ENCODE measurements at places on chromosomes 12 and 14.

GRCh38 chr12:58087423-58088127 lies 146.2 kb downstream of the ATP23 start:
- no peak overlapping the region for H3K4me3 ChIP-seq
- H3K4me1 ChIP-seq, result no peaks in the 10 kb centered on the region
- H3K27ac ChIP-seq, result no peak overlapping the region
- peaks cover 47% of the 10 kb centered on the region for H3K27me3 ChIP-seq
- DNase-seq, result no peak

DNA sequence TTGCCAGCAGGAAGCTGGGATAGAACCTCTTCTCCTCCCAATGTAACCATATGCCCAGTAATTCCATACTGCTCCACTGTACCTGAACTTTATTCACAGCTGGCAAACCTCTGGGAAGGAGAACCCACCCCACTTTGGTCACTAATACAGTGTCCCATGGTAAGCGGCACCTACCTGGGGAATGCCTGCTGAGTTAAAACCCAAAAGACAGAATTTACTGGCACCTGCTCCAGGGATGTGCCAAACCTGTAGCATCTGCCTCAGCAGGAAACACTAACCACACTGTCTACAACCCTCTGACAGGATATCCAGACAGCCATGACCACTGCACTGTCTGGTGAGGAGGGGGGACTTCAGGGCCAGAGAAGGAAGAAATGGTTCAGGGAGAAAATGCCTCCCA lies 26.6 kb downstream of the DDX24 start:
- no peaks in the 10 kb centered on the region for H3K27me3 ChIP-seq
- DNase-seq, result no peak
- H3K27ac ChIP-seq, result peak overlapping the region; percentile 67
- H3K36me3 ChIP-seq, result peaks cover 16% of the 10 kb centered on the region
- peaks cover 37% of the 10 kb centered on the region for H3K4me1 ChIP-seq

- no peak overlapping the region for H3K4me3 ChIP-seq
- H3K36me3 ChIP-seq, result no peaks in the 10 kb centered on the region
- H3K4me1 ChIP-seq, result no peaks in the 10 kb centered on the region
- no peaks in the 10 kb centered on the region for H3K27me3 ChIP-seq
- no peak for DNase-seq
These were observed 129.4 kb downstream of the PELI2 start for GRCh38 chr14:56247495-56248200.

DNA sequence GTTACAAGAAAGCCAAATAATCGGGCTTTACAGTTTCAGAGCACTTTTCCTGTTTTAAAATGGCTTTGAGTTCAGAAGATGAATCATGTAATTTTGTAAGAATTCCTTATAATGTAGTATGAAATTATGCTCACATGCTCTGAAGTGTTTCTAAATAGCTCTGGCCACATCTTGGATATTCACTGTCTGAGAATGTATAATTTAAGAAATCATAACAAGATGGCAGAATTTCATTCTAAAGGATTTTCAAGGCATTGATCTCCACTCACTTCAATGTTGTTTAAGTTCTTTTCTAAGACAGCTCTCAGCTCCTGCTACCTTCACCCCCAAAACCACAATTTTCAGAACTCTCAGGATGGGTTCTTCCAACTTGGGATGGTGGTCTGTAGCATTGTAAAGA lies 180.1 kb downstream of the DACT1 start:
- H3K4me3 ChIP-seq, result no peak overlapping the region
- peaks cover 9% of the 10 kb centered on the region for H3K27me3 ChIP-seq
- DNase-seq, result no peak
- no peaks in the 10 kb centered on the region for H3K36me3 ChIP-seq

GRCh38 chr12:53560351-53560750 lies 53.1 kb upstream of the NPFF start:
- no peak for DNase-seq
- H3K27ac ChIP-seq, result no peak overlapping the region
- no peaks in the 10 kb centered on the region for H3K27me3 ChIP-seq

- H3K36me3 ChIP-seq, result peaks cover 18% of the 10 kb centered on the region
- no peak overlapping the region for H3K27ac ChIP-seq
- peaks cover 11% of the 10 kb centered on the region for H3K4me1 ChIP-seq
- DNase-seq, result no peak
- H3K27me3 ChIP-seq, result no peaks in the 10 kb centered on the region
These were observed 22.4 kb upstream of the ANKLE2 start for GRCh38 chr12:132783917-132784531.

- no peak overlapping the region for H3K27ac ChIP-seq
- no peak for DNase-seq
- H3K27me3 ChIP-seq, result no peaks in the 10 kb centered on the region
- H3K4me3 ChIP-seq, result no peak overlapping the region
These were observed 352.7 kb upstream of the NAV3 start for GRCh38 chr12:77477907-77478533.

GRCh38 chr12:122306407-122306806 lies 40.1 kb upstream of the VPS33A start:
- no peaks in the 10 kb centered on the region for H3K27me3 ChIP-seq
- DNase-seq, result no peak
- peaks cover 2% of the 10 kb centered on the region for H3K4me1 ChIP-seq
- H3K36me3 ChIP-seq, result peaks cover 10% of the 10 kb centered on the region
- H3K27ac ChIP-seq, result no peak overlapping the region
- no peak overlapping the region for H3K4me3 ChIP-seq

DNA sequence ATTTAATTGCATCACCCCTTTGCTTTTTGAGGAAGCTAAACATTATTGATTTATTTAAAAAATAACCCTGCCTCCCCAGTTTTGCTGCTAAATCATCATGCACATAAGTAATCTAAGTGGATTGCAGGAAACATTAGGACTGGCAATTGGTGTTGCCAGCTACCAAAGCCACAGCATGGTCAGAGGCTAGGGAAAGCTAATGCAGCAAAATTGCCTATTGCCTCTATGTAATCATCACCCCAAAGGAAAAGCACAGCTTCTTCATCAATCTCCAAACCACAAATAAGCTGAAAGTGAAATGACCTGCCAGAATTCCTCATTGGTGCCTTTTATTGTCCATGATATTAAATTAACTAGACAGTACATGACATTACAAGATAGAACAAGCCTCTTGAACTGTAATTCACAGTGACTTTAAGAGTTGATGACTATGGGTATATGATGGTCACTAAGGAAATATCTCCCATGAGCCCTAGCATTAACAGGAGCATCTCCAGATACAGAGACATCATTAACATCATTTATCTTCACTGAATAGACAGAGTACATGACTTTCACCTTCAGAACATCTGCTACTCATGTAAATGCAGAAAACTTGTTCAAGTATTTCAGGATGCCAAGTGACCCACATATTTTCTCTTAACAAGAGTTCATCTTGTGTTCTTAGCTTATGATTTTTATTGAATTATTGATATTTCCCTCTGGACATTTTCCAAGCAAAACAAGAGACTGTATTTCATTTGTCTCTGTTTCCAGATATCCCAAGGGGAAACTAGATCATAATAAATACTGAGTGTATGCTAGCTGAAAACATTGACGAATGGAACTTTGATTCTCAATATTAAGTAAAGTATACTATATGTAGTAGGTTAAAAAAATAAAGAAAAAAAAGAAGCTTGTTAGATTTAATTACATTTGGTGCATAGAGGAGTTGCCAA lies 29.4 kb downstream of the PTPRR start:
- no peaks in the 10 kb centered on the region for H3K4me1 ChIP-seq
- H3K4me3 ChIP-seq, result no peak overlapping the region
- H3K27ac ChIP-seq, result no peak overlapping the region

GRCh38 chr14:89330236-89331002 lies 86.6 kb downstream of the FOXN3 start:
- DNase-seq, result no peak
- peak overlapping the region; percentile 9 for H3K4me3 ChIP-seq
- H3K36me3 ChIP-seq, result peaks cover 8% of the 10 kb centered on the region

- no peak overlapping the region for H3K27ac ChIP-seq
- no peaks in the 10 kb centered on the region for H3K27me3 ChIP-seq
- H3K36me3 ChIP-seq, result peaks cover 19% of the 10 kb centered on the region
- no peak for DNase-seq
- peaks cover 13% of the 10 kb centered on the region for H3K4me1 ChIP-seq
- H3K4me3 ChIP-seq, result no peak overlapping the region
These were observed 259.6 kb downstream of the ITPR2 start for GRCh38 chr12:26573225-26573909.

DNA sequence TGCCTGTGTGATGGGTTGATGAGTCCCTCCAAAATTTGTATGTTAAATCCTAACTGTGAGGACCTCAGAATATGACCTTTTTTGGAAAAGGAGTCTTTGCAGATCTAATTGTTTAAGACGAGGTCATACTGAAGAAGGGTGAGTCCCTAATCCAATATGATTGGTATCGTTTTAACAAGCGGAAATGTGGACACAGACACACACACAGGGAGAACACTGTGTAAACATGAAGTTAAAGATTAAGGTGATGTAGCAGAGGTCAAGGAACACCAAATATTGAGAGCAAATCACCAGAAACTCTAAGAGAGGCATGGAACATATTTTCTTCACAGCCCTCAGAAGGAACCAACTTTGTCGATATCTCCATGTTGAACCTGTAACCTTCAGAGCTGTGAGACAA lies 1106.7 kb downstream of the SLC6A15 start:
- no peaks in the 10 kb centered on the region for H3K36me3 ChIP-seq
- no peaks in the 10 kb centered on the region for H3K4me1 ChIP-seq
- no peak overlapping the region for H3K27ac ChIP-seq
- no peak overlapping the region for H3K4me3 ChIP-seq

DNA sequence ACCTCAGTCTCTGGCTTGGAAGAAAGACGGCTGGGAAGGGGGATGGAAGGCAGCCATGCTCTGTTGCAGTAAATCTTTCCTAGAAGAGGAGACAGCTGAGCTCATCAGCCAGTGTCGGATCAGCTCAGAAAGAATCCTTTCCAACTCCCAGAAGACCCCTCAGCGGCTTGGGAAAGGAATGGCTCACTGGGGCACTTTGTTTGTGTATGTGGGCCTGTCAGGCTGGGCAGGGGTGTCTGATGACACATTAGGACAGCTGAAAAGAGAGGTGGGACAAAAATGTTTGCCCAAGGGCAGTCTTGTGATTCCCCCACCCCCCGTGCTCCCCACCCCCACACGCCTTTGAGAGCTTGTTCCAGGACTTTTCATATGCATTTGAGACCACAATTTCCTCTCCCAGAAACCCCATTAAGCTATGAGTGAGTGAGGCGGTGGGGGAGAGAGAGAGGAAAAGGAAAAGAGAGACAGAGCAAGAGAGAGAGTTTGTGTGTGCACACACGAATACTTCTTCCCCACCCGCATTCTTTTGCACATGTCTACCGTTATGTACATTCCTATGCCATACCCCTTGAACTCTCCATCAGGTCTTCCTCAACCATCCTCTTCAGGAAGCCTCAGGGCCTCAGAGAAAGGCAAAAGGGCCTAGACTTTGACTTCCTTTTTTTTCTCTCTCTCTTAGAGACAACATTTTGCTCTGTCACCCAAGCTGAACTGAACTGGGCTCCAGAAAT lies 198.9 kb downstream of the ZFP36L1 start:
- H3K27me3 ChIP-seq, result no peaks in the 10 kb centered on the region
- no peak for DNase-seq
- H3K4me1 ChIP-seq, result peaks cover 12% of the 10 kb centered on the region
- H3K27ac ChIP-seq, result peak overlapping the region; percentile 83
- no peak overlapping the region for H3K4me3 ChIP-seq

DNA sequence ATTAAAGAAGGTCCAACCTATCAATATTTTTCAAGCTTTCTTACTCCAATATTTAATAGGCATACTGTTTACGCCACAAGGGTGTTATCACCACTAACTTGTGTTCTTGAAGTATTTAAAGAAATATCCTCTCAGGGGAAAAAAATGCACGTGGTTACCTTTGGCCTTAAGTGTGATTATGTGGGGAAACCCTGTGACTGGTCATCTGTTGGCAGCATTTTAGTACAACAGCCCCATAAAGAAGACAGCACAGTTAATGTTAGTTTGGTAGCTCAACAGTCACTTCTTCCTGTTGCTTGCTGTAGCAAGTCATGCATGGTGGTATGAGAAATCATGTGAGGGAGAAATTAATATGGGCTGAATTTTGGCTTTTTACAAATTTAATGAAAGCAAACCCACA lies 1021.5 kb upstream of the TMEM132C start:
- H3K36me3 ChIP-seq, result no peaks in the 10 kb centered on the region
- peaks cover 13% of the 10 kb centered on the region for H3K27me3 ChIP-seq
- no peak for DNase-seq
- no peaks in the 10 kb centered on the region for H3K4me1 ChIP-seq
- no peak overlapping the region for H3K27ac ChIP-seq

DNA sequence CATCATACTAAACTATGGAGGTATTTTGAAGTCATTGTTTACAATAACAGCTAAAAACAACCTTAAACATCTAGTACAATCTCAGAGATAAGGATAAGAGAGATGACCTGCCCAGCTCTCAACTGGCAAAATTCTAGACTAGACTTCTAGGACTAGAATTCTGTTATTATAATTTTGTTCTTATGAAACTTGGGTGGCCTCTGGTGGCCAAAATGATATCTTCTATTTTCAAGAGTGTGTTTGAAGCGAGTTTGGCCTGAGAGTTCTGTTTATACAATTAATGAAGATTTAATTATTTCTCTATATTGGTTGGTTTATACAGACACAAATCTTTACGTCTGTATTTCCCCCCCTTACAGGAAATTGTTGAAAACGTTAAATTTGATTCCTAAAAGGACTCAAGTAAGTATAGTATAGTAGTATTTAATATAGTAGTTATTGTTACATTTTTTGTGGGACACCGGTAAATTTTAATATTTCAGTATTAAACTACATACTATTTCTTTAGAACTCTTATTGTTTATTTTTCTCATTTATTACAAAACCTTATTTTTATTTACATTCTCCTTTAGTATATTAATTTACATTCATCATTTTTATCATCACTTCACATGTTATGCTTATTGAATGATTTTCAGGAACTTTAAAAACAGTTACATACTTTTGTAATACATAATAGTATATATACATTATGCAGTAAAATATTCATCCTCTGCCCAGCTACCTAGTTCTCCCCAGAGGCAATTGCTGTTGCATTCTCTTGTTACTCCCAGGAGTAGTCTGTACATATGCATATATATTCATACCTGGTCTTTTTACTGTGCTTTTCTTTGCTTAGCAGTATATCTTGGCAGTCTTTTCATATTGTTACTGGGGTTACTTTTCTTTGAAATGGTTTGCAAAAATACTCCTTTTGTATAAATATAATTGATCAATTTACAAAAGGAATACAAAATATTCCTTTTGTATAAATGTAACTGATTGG lies 6.6 kb downstream of the PPHLN1 start:
- H3K4me3 ChIP-seq, result no peak overlapping the region
- DNase-seq, result no peak
- H3K4me1 ChIP-seq, result peaks cover 43% of the 10 kb centered on the region
- H3K27ac ChIP-seq, result no peak overlapping the region
- no peaks in the 10 kb centered on the region for H3K36me3 ChIP-seq

- H3K27me3 ChIP-seq, result no peaks in the 10 kb centered on the region
- DNase-seq, result no peak
These were observed 426.1 kb downstream of the SOX5 start for GRCh38 chr12:23523339-23523738.

- peak; percentile 77 for DNase-seq
- H3K4me3 ChIP-seq, result peak within 1 kb of the TSS; percentile 97
- no peaks in the 10 kb centered on the region for H3K27me3 ChIP-seq
- H3K36me3 ChIP-seq, result peaks cover 5% of the 10 kb centered on the region
- peaks cover 49% of the 10 kb centered on the region for H3K4me1 ChIP-seq
These were observed at the start of gene CREBL2 for GRCh38 chr12:12611512-12612306. Gene CREBL2, plus strand, starts transcription at chr12:12611876. Its CDS starts 297 bp downstream, at chr12:12612173.

- H3K36me3 ChIP-seq, result no peaks in the 10 kb centered on the region
- peaks cover 3% of the 10 kb centered on the region for H3K4me1 ChIP-seq
- no peak overlapping the region for H3K4me3 ChIP-seq
- no peaks in the 10 kb centered on the region for H3K27me3 ChIP-seq
These were observed 84.6 kb upstream of the CPSF6 start for GRCh38 chr12:69154585-69155363.
